NCI-H526 treated with DMSO at 0.1 percent for 48 hours (cell line): ENCODE measurements at places on chromosomes 3 and 15.

GRCh38 chr3:193782276-193782647 lies 189.3 kb downstream of the OPA1 start:
- DNase-seq: peak; percentile 26

GRCh38 chr3:176919836-176920765 lies 277.2 kb downstream of the TBL1XR1 start:
- no peak for DNase-seq

GRCh38 chr15:89836267-89837133 lies 21.8 kb upstream of the ANPEP start:
- DNase-seq: no peak

- peak; percentile 13 for DNase-seq
Observed at GRCh38 chr3:174355505-174355904, 503.6 kb upstream of the NAALADL2 start.

DNA sequence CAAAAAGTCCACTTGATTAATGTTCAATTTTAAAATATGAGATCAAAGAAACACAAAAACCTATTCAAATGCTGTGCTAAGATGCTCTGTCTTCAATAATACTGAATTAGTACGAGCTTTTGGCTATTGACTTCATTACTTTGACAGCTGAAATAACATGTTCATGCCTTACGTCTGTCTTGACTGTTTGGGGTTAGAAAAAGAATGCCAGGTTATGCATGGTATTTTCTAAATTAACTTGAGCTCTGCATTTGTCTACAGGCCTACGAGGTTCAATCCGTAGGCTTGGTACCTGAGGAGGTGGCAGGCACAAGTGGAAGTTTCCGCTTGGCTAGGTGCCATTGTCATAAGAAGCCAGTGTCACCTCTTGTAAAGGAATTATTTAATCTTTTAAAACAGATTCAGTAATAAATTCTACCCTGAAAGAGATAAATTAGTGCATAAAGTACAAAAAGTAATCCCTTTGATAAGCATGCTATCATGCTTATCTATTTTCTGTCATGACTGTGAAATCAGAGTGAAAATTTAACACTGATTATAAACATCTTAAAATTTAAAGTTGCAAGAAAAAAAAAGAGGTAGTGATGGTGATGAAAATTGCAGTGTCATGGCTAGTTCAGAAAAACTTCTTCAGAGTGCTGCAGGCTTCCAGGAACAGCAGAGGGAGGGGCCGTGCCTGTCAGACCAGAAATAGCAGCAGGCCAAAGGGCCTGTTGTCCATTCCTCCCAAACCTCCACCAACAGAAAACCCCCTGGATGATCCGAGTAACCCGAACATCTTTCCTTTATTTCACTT lies 115.7 kb downstream of the ARRDC4 start:
- DNase-seq: no peak

- no peak for DNase-seq
Observed at GRCh38 chr3:124483915-124484470, 246.3 kb upstream of the UMPS start.

DNA sequence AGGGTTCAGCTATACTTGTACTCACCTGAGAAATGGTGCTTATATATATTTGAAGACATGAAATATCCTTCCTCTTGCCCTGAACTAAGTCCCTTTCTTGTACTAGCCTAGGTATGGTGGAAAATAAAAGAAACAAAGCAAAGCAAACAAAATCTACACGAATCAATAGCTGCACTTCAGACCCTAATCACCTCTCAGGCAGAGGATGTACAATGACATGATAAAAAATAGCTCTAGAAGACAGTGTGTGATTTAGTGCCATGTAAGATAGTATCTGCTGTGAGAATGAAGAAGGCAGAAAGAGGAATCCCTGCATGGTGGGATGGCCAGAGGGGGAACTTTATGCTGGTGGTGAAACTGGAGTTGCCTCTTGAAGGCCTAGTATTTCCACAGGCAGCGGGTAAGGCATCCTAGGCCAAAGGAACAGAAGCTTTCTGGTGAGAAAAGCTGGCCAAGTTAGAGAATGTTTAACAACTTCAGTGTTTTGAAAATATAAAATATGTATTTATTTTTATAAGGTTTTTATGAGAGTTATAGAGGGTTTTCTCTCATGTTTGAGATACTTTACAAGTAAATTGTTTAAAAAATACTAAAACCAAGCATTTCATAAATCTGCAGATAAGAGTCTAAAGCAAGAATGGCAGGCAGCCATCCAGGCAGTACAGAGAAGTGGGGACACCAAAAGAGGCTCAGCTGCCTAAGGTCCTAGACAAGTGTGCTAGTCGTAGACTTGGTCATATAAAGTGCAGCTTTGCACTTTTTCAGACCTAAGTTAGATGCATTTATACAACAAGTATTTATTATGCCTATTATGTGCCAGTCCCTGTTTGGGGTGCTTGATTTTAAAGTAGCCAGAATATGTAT lies 14.9 kb downstream of the LEKR1 start:
- DNase-seq: no peak

GRCh38 chr3:179660872-179661271 lies 8.0 kb downstream of the USP13 start:
- DNase-seq: no peak

DNA sequence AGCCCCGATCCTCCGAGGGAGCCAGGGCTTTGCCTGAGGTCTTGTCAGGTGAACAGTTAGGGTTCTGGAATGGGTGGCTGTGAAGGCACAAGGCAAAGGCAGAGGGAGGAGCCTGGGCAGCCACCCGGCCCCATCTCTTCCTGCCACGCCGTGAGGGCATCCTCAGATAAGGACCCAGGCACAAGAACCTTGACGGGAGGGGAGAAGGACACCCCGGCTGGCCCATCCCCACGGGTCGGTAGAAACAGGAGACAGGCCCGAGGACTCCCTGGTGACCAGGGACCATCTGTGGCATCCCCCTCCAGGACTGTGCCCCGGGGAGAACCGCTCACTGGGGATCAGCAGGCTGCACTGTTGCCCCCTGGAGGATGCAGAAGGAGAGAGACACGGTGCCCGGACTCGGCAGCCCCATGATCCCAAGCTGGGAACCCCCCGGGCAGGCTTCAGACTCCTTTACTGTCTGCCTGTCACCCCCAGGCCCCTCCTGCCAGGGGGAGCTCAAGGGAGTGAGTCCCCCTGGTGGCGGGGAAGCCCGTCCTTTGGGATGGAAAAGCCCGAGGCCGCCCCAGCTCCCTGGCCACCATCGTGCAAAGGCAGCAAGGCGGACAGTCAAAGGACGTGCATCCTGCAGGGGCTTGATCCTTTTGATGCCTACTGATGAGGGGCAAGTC lies 12.3 kb upstream of the PCSK6 start:
- peak; percentile 16 for DNase-seq

GRCh38 chr3:47433796-47434195 lies 41.9 kb downstream of the SCAP start:
- no peak for DNase-seq

DNA sequence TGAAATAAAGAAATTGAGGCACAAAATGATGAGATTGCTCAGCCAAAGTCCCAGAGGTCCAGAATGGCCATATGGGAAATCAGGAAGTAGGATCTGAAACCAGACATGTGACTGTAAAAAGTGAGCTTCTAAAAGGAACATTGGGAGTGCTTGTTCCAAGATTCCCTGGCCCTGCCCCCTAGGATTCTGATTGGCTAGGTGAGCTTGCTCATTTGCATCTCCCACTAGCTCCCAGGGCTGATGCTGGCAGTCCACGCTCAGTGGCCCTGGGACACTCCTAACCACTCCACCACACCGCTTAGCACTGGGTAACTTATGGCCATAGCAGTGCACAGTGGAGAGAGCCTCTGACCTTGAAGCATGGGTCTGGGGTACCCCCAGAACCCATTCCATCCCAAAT lies 326.7 kb downstream of the NTRK3 start:
- DNase-seq: no peak

GRCh38 chr3:120824613-120825012 lies 82.1 kb downstream of the GTF2E1 start:
- DNase-seq: no peak

- no peak for DNase-seq
Observed at GRCh38 chr3:148344521-148344920, 353.2 kb upstream of the AGTR1 start.

GRCh38 chr15:98519767-98520550 lies 128.4 kb upstream of the IGF1R start:
- no peak for DNase-seq

DNA sequence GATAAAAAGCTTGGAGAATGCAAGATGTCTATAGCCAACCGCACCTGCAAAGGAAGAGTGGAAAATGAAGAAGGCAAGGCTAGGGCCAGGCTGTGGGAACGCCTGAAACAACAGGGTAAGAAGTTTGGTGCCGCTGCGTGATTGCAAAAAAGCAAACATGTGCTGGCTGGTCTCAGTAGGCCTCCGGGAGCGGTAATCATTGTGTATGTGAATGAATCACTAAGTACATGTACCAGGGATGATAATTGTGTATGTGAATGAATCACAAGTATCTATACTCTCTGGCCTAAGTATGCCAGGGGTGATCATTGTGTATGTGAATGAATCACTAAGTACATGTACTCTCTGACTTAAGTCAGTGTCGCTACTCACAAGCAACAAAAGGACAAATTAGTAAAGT lies 40.3 kb upstream of the PARL start:
- no peak for DNase-seq

GRCh38 chr15:56821721-56822425 lies 88.6 kb upstream of the ZNF280D start:
- DNase-seq: peak; percentile 33

DNA sequence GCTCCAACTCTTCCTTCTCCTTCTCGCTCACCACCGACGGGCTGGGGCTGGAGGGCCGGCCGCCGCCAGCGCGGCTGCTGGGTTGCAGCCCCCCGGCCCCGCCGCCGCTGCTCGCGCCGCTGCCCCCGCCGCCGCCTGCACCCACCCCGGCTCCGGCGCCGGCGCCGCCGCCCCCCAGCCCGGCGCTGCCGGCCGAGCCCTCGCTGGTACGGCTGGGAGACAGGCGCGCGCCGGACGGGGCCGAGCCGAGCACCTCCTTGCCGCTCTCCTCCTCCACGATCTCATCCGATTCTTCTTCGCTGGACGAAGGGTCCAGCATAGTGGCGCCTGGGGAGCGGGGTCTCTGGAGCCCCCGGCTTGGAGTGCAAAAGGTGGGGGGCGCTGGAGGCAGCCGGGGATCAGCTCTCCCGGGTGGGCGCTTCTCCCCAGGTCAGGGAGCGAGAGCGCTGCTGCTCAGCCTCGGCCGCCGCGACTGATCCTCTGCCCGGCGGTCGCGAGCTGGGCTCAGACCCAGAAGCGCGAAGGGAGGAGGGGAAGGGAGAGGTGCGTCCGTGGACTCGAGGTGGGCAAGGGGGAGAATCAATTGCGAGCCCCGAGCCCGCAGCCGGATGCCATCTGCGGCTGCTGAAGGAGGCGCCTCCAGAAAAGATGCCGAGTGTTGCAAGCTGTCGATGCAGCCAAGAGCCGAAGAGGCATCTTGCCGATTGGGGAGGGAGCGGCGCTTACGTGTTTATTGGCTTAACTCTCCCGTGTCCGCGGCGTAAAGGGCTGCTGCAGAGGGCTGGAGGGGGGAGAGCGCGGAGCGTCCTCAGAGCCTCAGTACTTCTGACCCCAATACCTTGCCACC lies at the start of gene CADPS:
TSS of gene CADPS (minus strand) at position 706 of the 847 bp plus-strand sequence. CDS start at position 319, 387 bp downstream.
- DNase-seq: peak; percentile 42

GRCh38 chr3:52854013-52854412 lies 19.2 kb upstream of the MUSTN1 start:
- DNase-seq: no peak

GRCh38 chr3:171514466-171514865 lies 54.3 kb upstream of the TNIK start:
- no peak for DNase-seq

GRCh38 chr3:69212411-69213160 lies 90.2 kb upstream of the LMOD3 start:
- no peak for DNase-seq

- DNase-seq: no peak
Observed at GRCh38 chr3:147413686-147414389, 4.7 kb downstream of the ZIC1 start.

GRCh38 chr3:27976933-27977332 lies 254.8 kb upstream of the EOMES start:
- DNase-seq: no peak
